ENCODE measurements at places on chromosomes 3 and 15.

DNA sequence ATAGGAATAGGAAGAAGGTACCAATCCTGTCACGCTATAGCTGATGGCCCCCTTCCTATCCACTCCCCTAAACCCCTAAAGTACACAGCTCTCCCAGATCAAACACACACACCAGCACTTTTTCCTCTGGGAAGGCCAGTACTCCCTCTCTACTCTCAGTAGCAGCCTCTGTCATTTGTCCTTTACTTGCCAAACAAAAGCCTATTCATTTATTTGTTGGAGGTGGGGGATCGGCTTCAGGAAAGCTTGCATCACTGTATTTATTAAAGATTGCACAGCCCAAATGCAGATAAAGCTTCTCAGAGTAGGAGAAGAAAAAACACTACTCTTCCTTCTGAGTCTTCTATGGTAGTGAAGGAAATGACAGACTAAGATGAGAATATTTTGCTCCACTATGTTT lies 429.7 kb upstream of the RASGRP1 start:
- DNase-seq: no peak

GRCh38 chr3:144265542-144266100 lies 294.0 kb downstream of the DIPK2A start:
- no peak for DNase-seq

DNA sequence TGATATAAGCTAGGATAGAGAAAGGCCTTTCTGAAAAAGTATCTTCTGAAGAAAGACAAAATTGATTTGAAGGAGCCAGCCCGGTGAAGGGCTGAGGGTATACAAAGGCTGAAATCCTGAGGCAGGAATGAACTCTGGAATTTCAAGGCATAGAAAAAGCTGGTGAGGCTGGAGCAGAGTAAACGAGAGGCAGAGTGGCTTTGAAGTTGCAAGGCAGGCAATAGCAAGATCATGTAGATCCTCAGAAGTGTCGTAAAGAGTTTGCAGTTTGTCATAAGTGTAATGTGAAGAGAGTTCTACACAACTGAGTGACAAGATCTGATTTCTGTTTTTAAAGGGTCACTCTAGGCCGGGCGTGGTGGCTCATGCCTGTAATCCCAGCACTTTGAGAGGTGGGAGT lies 69.0 kb downstream of the HMG20A start:
- no peak for DNase-seq

- no peak for DNase-seq
Observed at GRCh38 chr15:38626443-38627050, 61.9 kb upstream of the RASGRP1 start.

GRCh38 chr3:89964347-89964746 lies 856.9 kb downstream of the EPHA3 start:
- no peak for DNase-seq

- DNase-seq: no peak
Observed at GRCh38 chr15:25668236-25668795, 194.8 kb downstream of the ATP10A start.

DNA sequence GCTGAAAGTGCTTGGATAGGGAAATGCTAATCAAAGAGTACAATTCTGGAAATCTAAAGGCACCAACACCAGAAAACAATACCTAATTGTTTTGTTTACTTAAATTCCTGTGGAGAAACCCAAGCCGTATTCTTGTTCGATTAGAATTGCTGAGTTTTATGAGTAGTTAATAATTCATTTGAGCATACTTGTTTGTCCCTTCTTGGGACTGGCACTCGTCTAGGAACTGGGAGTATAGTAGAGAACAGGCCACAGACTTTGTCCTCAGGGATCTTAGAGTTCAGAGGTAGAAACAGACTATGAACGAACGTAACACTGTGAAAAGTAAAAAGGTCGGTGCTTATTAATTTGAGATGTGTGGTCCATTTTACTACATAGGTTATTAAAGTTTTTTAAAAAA lies 39.4 kb downstream of the ZPLD1 start:
- DNase-seq: no peak

- DNase-seq: no peak
Observed at GRCh38 chr3:134251731-134252391, 1.2 kb upstream of the RYK start.

DNA sequence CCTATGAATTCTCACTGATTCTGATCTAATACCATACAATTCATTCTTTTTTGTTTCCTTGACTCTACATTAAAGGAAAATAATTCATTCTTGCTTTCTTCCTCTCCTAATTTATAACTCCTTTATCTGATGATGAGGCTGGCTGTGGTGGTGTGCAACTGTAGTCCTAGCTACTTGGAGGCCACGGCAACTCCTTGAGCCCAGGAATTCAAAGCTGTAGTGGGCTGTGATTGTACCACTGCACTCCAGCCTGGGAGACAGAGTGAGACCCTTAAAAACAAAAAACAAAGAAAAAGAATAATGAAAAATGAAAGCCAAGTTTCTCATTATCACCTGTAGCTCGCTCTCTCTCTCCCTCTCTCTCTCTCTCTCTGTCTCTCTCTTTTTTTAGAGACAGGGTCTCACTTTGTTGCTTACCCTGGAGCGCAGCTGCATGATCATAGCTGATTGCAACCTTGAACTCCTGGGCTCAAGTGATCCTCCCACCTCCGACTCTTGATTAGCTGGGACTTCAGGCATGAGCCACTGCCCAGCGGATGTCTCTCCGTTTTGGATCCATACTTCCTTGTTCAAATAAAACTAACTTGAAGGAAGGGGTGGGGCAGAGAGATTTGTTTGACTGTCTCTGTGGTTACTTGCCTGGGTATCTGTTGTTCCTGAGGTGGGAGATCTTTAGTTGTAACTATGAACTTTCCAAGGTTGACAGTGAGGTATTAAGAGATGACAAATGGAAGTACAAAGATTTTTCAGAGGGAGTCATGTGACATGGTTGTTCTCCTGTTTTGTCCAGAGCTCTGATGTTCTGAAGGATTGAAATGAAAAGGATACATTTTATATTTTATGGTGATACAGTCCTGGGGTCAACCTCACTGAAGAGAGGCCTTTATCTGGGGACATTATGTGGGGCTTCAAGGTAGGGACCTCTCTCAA lies 46.9 kb downstream of the STARD9 start:
- no peak for DNase-seq

DNA sequence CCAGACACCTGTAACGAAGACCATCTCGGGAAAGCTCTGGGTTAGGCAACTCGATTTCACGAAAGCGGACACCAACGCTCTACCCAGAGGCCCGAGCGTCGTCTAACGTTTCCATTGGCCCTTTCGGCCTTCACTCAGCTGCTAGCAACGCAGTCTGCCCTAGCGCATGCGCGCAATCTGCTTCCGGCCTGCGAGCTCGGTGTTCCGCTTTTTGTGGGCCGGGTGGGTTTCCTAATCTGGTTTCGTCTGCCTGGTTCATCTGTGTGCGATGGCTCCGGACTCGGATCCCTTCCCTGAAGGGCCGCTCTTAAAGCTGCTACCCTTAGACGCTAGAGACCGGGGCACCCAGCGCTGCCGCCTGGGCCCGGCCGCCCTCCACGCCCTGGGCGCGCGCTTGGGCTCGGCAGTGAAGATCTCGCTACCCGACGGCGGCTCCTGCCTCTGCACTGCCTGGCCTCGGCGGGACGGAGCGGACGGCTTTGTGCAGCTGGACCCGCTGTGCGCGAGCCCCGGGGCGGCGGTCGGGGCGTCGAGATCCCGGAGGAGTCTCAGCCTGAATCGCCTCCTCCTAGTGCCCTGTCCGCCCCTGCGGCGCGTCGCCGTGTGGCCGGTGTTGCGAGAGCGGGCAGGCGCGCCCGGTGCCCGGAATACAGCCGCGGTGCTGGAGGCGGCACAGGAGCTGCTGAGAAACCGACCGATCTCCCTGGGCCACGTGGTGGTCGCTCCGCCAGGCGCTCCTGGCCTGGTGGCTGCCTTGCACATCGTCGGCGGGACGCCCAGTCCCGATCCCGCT lies 24.0 kb upstream of the GATM start:
- DNase-seq: peak; percentile 94

DNA sequence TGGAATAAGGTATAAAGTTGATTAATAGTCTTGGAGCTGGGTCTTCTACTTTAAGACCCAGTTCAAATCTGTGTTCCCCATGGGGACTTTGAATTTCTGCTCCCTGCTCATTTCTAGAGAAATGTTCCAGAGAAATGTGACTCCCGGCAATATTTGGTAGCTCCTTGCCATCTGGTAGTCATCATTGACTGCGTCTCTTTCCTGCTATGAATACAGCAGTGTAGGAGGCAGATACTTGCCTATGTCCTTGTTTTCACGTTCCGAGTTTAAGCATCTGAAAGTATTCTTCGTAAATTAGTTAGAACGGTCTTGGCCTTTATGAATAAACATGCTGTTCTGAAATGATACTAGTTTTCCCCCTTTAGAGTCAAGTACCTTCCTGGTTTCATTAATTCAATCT lies 352.9 kb downstream of the PTPRG start:
- DNase-seq: no peak

- no peak for DNase-seq
Observed at GRCh38 chr15:83567318-83567717, 86.6 kb upstream of the ADAMTSL3 start.

DNA sequence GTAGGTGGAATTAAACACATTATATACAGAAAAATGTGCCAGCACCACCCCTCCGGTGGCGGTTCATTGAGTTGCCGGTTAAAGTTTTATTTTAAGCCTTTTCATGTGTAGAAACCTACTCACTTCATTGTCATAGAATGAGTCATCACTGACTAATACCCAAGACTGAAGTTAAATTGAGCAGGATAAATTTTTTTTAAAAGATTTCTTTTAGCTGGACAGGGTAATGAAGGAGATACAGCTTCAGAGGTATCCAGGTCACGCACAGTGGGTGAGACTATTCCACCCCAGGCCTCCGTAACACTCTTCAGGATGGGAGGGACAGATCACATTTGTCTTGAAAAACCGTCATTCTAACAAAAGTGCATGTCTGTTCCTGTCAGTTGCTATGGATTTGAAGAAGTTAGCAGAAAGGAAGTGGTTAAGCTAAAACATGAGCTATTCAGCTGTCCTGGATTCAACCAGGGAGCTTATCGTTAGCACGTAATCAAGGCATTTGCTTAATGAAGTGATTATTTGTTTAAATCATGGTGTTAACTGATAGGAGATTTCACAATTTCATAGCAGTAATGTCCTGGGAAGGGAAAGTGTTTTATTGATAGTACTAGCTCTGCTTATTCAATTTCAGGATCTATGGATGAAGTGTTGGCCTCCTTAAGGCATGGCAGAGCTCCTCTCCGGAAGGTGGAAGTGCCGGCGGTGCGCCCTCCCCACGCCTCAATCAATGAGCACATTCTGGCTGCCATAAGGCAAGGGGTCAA lies 23.4 kb downstream of the WHAMM start:
- no peak for DNase-seq

DNA sequence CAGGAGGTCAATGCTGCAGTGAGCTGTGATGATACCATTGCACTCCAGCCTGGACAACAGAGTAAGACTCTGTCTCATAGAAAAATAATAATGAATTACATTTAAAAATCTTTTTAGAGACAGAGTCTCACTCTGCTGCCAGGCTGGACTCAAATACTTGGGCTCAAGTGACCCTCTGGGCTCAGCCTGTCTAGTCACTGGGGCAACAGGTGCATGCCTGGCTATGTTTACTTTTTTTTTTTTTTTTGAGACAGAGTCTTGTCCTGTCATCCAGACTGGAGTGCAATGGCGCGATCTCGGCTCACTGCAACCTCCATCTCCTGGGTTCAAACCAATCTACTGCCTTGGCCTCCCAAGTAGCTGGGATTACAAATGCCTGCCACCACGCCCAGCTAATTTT lies 8.0 kb upstream of the PLEKHO2 start:
- DNase-seq: no peak

GRCh38 chr3:23330568-23330967 lies 127.4 kb downstream of the UBE2E2 start:
- no peak for DNase-seq

DNA sequence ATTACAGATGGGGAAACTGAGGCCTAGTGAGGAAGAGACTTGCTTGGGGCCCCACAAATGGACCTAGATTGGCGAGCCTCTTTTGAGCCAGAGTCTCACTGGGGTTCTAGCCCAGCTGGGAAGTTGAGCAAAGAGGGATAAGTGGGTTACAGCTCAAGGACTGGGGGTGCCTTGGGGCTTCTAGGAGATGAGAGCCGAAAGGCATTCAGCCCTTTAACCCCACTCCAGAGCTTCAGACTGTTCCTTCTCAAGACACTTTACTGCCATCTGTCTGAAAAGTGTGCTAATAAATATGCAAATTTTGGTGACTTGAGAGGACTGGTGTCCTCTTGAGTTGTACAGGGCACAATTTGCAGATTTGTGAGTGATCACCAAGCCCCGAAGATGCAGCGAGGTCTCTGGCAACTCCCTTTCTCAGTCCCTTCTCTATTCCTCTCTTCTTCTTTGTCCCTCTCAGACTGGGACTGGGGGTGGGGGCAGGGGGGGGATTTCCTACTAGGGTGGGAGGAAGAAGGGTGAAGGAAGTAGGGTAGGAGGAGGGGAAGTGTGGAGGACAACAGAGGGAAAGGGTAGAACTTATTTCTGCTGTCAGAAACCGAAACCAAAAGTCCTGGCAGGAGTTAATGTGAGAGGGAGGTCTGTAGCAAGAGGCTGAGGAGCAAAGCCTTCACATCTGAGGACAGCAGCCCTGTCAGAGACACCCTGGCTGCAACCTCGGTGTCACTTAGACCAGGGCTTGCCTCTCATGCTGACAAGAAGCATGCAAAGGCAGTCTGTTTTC lies 16.2 kb upstream of the ANKDD1A start:
- DNase-seq: peak; percentile 18

DNA sequence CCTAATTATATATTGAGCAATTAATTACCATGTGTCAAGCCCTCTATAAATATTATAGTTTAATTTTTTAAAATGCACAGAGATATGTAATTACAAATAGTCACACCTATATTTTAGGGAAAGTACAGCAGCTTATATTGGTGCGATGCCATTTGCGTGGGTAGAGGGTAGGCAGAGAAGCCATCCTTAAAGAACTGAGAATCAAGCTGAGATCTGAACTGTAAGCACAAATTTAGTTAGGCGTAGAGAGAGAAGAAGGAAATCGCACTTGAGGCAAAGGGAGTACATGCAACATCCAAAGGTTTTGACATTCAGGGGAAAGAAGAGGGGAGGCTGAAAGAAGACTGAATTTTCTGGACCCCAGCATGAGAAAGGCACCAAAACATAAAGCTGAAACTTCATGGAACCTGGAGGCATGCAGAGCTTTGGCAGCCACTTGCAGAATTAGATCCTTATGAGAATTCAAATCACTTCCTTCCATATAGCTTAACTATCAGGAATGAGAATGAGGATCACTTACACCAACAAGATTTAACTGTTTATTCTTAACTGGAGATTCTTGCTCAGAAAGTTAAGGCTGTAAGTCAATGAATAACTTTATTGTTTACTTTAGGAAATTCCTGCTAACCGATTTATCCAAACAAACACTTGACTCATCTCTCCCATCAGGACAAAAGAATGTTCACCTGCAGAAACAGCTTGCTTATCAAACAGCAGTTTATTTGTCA lies 114.3 kb downstream of the TGFBR2 start:
- no peak for DNase-seq

All from stimulated activated CD4-positive, alpha-beta T cell treated with anti-CD3 and anti-CD28 coated beads, TNF-alpha, amount 100 ng/mL, for 1 hour (primary cell).